Choroid plexus epithelial cell (primary cell): ENCODE measurements at places on chromosomes 2 and 18.
A peak's percentile ranks its signal among the peaks of the same experiment; 100 is the strongest.

DNA sequence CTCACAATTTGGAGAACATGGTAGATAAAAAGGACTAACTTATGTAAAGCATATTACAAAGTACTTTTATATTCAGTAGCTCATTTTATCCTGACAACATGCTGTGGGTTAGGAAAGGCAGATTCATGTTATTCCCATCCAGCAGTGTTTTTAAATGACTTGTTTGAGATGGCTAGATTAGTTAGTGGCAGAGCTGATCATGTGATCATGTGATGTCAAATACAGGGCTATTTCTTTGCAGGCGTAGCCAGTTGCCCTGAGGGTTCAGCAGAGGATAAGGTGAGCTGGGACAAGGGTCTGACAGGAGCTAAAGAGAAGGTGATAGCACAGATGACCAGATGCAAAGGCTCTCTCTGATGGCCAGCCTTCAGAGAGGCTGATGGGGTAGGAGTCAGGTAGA, 97.8 kb downstream of the ADD2 start:
- DNase-seq: no peak

DNA sequence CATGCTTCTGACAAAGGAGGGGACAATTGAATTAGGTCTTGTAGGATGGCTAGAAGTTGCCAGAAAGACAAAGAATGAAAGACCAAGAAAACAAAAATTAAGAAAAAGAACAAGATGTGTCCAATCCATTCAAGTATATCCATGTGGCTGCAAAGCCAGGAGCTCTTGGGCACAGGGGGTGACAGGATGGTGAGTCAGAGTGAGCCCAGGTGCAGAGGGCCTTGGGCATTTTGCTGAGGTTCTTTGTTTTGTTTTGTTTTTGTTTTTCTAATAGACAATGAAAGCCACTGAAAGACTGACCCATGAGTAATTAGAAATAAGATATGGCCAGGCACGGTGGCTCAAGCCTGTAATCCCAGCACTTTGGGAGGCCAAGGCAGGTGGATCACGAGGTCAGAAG, 104.6 kb upstream of the KLHL29 start:
- DNase-seq: no peak

DNA sequence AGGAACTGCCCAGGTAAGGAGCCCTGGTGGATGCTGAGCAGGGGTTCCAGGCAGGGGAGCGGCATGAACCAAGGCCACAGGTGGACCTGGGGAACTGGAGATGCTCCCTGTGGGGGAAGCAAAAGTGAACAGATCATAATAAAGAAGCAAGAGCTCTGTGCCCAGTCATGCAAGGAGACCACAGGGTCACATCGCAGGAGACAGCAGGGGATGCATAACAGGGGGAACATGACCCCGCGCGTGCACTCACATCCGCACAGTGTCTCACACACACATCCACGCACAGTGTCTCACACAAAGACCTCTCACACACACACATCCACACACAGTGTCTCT, 473.3 kb upstream of the HS6ST1 start:
- DNase-seq: no peak

DNA sequence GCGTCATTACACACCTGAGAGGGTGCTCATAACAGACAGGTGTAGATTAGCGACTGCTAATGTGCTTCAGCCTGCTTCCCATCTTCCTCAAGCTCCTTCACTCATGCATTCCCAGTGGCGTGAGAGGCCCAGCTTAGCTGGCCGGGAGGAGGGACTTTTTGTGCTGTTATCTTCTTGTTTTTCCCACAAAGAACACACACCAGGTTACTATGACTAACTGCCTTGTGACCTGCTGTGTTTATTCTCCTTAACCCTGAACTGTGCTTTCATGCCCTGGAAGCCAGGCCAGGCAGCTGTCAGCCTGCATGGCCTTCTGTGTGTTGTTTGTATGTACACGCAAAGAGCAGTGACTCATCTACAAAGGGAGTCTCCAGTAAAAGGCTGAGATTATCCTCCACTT, 143.8 kb downstream of the PIEZO2 start:
- DNase-seq: peak; percentile 98

DNA sequence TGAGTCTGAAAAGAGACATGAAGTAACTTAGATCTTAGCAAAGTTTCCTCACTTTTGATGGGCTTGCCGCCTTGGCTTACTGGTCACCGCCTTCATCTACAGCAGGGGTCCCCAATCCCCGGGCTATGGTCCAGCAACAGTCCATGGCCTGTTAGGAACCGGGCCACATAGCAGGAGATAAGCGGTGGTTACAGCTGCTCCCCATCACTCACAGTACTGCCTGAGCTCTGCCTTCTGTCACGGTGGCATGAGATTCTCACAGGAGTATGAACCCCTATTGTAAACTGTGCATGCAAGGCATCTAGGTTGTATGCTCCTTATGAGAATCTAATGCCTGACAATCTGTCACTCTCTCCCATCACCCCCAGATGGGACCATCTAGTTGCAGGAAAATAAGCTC, 72.9 kb downstream of the BIN1 start:
- DNase-seq: no peak

- no peak for DNase-seq
Measured at GRCh38 chr18:37654731-37655369, 89.3 kb upstream of the CELF4 start.

- no peak for DNase-seq
Measured at GRCh38 chr2:121281694-121282093, 3.3 kb downstream of the TFCP2L1 start.

GRCh38 chr18:11392292-11392691, 217.1 kb upstream of the SLC35G4 start:
- peak; percentile 30 for DNase-seq

DNA sequence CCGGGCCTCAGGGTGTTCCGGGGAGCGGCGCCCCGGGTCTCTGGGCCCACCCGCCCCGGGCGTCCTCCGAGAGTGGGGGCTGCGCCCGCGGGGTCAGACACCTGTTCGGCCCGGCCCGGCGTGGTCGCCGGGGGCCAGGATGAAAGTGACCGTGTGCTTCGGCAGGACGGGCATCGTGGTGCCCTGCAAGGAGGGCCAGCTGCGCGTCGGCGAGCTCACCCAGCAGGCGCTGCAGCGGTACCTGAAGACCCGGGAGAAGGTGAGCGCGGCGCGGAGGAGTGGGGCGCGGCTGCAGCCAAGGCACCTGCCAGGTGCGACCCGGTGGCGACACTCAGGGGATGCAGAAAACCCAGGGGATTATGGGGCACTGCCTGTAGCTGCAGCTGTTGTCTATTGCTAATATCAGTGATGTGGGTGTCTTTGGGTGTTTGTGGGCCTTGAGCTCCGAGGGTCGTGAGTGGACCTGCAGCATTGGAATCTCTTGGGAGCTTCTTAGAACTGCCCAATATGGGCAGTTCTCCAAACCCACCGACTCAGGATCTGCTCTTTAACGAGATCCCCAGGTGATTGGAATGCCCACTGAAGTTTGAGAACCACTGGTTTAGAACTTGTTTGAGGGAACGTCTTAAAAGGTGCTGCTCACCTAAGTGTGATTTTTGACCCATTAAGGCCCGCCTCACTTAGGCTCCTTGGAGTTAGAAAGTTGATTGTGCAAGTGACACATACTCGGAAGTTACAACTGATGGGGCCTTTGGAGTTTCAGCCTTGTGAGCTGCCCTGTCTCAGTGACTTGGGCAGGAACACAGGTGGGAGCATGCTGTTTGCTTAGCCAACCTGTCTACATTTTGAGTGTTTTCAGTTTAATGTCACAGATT, 823 bp downstream of the PARD3B start:
- no peak for DNase-seq
